ENCODE measurements at places on chromosomes 7 and 10.

- no peak for DNase-seq
These were observed 3.1 kb upstream of the HOXA4 start for GRCh38 chr7:27133409-27134231.

GRCh38 chr7:133431134-133431724 lies 178.4 kb downstream of the EXOC4 start:
- no peak for DNase-seq

- DNase-seq: no peak
These were observed 27.8 kb downstream of the KLF6 start for GRCh38 chr10:3757250-3757637.

DNA sequence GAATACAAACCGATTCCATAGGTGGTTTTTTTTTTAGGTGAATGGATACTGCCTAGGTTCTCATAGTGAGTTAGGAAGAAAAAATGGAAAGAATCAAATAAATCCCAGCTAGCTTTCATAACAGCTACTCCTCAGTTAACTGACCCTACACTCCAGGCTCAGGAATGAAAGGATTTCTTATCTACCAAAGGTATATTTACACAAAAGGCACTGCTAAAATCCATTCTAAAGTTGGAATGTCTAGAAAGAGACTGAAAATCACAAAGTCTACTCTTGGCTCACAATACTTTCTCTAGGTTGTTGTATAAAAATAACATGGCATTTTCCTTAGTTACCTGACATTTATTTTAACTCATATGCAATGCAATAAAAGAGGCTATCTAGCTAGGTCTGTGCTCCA lies 375.2 kb downstream of the MAGI2 start:
- DNase-seq: no peak

DNA sequence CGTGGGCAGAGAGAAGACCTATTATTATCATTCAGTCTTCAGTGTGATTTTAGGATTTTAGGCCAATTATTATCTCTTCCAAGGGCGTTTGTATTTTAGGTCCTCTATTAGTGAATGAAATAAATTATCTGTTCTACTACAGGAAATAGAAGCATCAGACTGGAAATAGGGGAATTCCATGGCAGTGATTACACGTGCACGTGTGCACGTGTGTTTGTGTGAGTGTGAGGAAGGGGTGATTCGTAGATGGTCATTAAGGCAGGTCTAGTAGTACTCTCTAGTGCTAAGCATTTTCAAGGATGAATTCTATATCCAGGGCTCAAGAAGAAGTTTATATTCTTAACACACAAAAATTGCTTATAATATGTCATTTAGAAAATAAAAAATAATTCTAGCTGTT lies 623.2 kb downstream of the GATA3 start:
- DNase-seq: no peak

- no peak for DNase-seq
These were observed 25.8 kb downstream of the MAPK8 start for GRCh38 chr10:48332166-48332870.

DNA sequence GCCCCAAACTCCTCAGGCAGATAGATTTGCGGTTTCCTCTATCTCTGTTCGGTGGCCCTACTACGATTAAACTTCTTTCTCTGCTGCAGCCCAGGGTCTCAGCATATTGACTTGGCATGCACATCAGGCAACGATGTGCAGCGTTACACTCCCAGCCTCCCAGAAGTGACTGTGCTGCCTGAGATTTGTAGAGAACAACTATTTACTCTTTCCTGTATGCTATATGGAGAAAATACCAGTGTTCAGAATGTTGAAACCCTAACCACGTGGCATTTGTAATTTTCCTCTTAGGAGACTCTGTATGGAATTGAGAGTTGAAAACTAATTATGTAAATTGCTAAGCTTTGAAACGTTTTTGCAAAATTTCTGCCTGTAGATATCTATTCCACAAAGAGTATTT lies 50.9 kb downstream of the GNAI1 start:
- DNase-seq: no peak

DNA sequence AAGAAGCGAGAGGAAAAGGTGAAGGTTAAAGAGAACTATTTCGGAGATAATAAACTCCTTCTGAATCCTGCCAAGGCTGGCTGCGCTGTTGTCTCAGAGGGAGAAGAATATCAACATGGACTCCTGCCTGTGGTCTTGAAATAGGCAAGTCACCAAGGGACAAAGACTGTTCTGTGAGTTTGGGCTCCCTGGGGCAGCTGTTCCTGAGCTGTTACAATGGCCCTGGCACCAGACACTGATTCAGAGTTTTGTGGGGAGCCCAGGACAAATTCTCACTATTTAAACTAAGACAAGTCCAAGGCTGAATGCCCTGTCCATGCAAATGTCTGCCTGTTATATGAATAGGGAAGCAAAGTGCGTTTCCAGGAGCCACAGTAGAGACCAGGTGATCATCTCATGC lies 81.4 kb downstream of the PRPF18 start:
- no peak for DNase-seq

DNA sequence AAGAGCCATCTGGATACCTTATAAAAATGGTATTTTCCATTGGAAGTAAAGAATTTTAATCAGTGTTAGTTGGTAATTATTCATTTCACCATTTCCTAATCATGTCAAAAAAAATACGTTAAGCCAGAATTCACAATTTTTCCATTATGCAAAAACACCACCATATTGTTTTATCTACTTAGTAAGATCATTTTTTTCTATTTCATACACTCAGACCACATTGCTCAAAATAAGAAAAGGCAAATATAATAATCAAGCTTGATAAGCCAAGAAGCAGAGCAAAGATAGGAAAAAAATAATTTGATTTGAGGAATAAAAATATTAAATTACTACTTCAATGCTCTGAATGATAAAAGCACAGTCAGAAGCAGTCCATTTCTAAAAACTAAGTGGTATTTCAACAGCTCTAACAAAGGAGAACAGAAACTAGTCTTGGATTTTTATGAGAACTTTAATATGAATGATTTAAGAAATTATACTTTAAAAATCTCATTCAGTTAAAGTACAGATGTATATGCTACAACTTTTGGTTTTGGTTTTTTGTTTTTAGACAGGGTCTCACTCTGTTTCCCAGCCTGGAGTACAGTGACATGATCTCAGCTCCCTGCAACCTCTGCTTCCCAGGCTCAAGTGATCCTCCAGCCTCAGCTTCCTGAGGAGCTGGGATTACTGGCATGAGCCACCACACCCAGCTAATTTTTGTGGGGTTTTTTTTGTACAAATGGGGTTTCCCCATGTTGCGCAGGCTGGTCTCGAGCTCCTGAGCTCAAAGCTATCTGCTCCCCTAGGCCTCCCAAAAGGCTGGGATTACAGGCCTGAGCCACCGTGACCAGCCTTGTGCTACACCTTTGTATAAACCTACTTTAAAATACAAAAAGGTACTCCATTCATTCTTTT lies 46.6 kb downstream of the LRRN3 start:
- DNase-seq: peak; percentile 15

DNA sequence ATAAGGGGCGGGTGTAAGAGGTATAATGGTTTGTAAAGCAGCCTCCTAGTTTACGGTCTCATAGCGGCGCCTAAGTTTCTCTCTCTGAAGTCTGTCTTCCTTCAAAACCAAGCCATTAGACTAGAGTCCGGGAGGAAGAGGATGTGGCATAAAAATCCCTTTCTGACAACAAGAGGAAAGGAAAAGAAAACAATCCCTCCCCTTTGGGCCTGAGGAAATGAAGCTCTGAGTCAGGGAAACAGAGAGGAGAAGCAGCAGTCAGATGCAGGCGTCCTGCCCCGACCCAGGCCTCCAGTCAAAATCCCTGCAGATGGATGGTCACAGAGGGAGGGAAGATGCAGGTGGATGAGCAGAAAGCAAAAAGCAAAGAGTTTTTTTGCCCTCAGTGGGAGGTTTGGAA lies 23.7 kb downstream of the PARP12 start:
- peak; percentile 24 for DNase-seq

DNA sequence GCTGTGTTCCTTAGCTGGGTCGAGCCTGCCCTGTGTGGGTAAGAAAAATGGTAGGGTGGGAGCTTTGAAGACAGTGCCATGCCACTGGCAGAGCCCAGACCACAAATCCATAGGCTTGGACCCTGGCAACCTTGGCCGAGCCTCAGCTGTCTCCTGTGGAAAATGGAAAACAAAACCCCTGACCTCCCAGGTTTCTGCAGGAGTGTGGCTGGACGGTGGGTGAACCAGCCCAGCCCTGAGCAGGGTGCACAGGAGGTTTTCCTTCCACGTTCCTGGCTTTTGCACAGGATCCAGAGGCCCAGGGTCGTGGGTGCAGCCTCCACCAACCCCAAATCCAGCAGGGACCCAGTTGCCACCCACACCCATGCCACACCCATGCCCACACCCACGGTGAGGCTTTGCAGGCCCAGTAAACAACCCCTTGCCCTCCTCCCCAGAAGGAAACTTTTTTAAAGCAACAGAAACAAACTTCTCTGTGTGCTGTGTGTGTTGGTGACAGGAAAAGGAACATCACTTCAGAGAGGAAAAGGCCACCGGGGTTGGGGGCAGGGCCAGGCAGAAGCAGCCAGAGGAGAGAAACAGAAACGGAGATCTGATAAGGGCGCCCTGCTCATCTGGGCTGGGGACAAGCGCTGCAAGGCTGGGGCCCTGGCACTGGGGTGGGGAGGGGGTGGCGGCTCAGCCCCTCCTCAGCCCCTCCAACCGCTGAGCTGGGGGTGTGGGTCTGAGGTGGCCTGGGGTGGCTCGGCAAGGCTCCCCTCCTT lies 20.7 kb upstream of the ZMIZ1 start:
- no peak for DNase-seq

- DNase-seq: no peak
These were observed 57.0 kb upstream of the DKK1 start for GRCh38 chr10:52256832-52257691.

GRCh38 chr7:34373940-34374339 lies 284.1 kb upstream of the NPSR1 start:
- peak; percentile 83 for DNase-seq

DNA sequence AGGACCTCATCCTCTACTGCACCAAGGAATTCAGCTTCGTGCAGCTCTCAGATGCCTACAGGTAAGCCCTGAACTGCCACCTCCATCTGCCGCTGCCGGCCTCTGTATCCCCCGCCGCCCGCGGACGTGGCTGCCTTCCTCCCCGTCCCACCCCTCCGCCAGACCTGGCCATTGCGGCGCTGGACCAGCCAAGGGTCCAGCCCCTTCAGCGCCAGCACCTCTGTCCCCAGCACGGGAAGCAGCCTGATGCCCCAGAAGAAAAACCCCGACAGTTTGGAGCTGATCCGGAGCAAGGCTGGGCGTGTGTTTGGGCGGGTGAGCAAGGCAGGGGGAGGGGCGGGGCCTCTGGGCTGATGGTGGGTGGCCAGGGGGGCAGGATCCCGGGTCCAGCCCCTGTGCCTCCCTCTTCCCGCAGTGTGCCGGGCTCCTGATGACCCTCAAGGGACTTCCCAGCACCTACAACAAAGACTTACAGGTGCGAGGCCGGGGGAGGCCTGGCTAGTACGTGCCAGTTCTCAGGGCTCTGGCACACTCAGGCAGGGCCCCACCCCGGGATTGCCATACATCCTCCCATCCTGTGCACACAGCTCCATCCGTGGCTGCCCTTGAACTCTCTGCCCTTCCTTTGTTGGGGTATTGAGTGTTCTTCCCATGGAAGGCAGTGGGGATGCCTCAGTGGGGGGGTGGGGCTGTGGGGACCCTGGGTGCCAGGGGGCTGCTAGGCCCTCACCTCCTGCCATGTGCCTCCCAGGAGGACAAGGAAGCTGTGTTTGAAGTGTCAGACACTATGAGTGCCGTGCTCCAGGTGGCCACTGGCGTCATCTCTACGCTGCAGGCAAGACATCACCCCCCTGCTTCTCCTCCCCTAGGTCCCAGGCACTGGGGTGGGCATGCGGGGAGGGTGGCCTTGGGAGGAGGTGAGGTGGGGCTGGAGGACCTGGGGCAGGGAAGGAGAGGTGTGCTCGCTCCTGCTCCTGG lies 13.5 kb downstream of the ASL start:
- no peak for DNase-seq

DNA sequence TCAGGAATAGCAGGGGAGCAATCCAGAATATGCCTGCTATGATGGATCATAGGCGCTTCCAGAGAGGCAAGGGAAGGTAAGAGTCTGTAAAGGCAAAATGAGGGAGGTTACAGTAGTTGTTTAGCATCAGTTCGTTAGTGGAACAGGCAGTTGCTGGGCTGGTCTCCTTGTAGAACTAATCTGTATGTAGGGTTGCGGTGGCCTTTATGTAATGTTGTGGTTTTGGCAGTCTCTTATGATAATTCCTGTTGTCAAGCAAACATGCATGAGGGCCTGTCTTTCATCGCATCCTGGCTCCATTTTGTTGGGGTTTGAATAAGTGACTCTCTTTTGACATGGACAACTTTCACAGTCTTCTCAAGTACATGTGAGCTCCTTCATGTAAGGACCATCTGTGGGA lies 427.8 kb upstream of the LRGUK start:
- DNase-seq: peak; percentile 40

- peak; percentile 71 for DNase-seq
These were observed 8.1 kb upstream of the VDAC2 start for GRCh38 chr10:75202321-75203045.

DNA sequence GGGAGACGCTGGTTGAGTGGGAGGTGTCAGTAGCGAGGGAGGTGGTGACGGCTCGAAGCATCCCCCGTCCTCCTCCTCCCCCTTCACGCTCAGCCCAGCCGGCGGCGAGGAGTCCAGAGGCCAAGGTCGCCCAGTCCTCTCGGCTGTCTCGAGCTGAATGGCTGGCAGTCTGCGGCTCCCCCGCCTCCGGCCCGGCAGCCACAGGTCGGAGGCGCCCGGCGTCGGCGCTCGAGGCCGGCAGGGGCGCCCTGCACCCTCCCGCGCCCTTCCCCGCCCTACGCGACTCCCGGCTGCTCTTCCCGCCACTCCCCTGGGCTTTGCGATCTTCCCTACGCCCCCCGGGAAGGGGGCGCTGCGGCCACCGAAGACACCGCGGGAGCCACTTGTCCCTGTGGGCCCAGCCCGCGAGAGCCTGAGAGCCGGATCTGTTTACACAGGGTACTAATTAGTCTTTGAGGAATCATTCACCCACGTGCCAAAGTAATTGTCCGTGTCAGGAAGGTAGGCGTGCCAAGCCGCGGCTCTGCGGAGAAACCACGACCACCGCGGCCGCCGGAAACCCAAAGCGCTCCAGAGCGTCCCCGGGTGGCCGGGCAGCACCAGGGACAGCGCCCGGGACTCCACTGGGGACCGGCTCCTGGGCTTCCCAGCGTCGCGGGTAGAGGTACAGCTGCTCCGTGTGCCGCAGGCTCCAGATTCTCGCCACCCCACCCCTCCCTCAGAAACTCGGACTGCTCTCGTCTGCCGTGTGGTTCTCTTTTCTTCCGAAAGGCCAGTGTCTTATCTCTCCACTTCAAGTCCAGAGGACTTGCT lies at the start of gene NXPH1:
Gene NXPH1, plus strand, starts transcription at position 133 of the 813 bp plus-strand sequence.
- no peak for DNase-seq

GRCh38 chr10:133455611-133456031 lies 1.9 kb downstream of the SCART1 start:
- DNase-seq: no peak
